Breast epithelium (tissue), 4 donors: ENCODE measurements at places on chromosomes 4 and X.

- DNase-seq, result no peak
Observed at GRCh38 chr4:41212616-41213203, 1.6 kb downstream of the APBB2 start.

- DNase-seq, result no peak
Observed at GRCh38 chrX:38277802-38278201, 49.5 kb downstream of the RPGR start.

GRCh38 chr4:56990109-56990905, 11.6 kb downstream of the POLR2B start:
- DNase-seq, result no peak

DNA sequence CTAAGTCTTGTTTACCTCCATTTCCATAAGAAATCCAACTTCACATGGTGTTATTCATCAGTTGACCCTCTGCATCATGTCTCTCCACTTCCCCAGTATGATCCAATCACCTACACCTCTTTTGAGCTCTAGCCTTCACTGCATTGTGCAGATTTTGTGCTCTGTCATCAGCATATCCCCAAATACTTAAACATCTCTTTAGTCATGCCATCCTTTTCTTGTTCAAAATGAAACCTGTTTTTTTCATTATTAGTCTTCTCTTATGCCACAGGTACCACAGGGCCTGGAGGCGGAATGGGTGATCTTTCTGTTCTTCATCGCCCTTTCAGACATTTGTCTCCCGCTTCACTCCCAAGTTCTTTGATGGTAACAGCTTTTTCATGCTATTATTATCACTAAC, 382.7 kb upstream of the GALNTL6 start:
- DNase-seq, result no peak

DNA sequence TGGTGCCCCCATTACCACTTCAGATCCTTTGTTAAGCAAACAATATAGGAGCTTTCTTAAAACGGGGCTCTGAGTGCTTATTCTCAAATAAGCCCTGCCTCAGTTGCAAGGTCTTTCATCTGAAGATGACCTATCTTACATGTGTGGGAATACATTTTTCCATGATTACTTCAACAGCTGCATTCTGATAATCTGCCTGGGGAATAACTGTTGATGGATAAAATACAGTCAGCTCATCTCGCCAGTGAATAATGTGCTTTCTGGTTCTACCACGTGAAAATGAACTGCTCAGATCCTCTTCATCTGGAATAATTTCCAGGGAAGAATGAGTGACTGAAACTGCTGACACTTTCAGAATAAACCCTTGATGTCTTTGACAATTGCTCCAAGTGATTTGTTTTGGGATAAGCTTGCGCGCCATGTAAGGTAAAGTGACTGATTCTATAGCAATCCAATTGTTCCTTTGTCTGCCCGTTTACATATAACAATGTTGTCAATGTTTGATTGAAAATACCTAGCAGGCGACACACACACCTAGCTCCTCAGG, 161.3 kb downstream of the RTL9 start:
- DNase-seq, result no peak

DNA sequence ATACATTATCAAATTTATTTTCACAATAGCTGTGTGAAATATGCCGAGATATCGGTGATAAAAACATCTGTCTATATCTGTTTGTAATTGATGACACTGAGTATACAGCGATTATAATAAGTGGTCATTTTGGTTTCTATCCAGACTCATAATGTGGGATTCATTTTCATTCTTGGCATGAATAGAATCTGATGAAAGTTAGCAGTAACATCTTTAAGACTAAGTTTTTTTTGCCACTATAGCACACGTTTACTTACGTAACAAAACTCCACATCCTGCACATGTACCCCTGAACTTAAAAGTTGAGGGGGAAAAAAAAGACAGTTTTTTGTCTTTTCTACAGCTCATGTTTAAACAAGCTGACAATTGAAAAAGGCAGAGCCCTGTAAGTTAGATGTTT, 86.4 kb downstream of the PPA2 start:
- DNase-seq, result no peak

GRCh38 chrX:137424679-137425078, 141.2 kb upstream of the ZIC3 start:
- no peak for DNase-seq

GRCh38 chrX:133985967-133986683, 731 bp upstream of the GPC3 start:
- no peak for DNase-seq

GRCh38 chrX:2766906-2767305, 15.1 kb downstream of the XG start:
- DNase-seq, result no peak

DNA sequence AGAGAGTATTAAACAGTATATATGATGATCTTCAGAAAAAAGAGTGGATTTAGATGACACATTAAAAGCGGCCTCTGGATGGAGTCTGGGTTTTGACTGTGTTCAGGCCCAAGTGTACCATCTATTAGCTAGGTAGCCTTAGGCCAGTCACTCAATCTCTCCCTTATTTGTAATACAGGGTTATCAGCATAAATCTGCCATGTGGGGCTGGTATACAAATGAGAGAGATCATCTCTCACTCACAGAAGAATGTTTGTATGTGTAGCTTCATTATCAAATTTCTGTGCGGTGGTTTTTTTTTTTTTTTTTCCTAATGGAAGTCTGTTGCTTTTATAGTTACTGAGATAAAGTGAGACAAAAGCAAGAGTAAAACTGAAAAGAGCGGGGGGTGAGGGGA, 12.7 kb downstream of the SLC2A9 start:
- no peak for DNase-seq

DNA sequence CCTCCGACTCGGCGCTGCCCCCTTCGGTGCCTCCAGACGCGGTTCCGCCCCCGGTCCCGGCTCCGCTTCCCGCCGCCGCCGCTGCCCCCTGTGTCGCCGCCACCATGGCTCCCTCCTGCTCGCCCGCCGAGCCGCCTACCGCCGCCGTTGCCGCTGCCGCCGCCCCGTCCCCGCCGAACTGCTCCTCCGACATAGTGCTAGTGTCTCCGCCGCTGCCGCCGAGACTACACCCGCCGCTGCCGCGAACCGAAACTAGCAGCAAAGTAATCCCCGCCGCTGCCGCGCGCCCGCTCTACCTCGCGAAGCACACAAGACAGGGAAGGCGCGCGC, 340 bp downstream of the HNRNPD start:
- DNase-seq, result no peak

DNA sequence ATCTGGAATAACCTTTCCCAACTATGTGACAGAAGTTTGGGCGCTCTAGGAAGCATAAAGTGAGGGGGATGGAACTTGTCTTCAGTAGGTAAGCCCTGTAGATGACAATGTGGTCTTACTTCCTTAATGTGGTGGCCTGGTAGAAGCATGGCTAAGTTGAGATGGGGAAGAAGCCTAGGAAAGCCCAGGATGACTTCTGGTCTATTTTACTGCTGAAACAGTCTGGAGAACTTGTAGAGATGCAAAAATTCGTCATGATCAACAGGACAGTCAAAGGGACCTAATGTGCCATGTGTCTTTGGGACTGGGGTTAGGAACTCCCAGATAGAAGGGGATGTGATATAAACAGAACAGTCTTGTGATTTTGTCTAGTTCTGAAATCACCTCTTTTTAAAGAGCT, 40.8 kb downstream of the CCNG2 start:
- no peak for DNase-seq

DNA sequence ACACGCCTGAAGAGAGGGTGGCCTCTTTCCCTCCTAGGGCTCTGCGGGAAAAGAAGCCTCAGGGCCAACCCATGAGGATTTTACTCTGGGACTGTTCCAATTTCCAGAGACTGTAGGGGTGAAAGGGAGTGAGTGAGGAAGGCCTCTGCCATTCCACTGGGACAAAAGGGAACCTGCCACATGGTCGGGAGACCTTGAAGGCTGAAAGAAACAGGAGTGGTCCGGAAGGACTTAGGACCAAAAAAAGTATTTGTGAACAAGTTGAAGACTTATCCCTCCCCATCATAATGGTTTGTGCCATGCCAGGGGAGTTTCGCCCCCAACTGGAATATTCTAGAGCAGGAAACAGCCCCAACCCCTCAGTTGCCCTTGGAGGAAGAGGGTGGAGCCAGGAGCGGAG, at the start of gene TEX13B:
Gene TEX13B, minus strand, starts transcription at position 15 of the 400 bp plus-strand sequence. CDS start 243 bp downstream, outside the sequence.
- DNase-seq, result no peak

GRCh38 chr4:48205107-48205506, 64.5 kb downstream of the TEC start:
- no peak for DNase-seq

GRCh38 chr4:186104114-186104889, at the start of gene FAM149A:
FAM149A (plus strand) TSS chr4:186104704.
- no peak for DNase-seq

DNA sequence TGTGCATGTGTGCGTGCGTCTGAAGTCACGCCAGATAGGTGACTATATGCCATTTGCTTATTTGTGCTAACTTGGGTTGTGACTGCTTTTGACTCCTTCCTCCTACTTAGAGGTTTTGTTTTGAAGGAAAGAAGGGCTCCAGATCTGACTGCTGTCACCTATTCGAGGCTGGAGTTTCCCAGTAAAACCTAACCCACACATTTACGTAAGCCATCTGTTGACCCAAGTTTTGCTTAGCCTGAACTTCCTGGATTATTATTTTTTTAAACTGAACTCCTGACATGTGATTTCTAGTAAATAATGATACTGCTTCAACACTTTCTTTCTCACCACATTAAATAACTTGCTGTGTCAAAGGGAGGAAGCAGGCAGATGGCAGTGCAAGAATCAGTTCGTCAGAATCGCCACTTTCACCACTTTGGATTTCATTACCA, 41.5 kb downstream of the DTHD1 start:
- no peak for DNase-seq

DNA sequence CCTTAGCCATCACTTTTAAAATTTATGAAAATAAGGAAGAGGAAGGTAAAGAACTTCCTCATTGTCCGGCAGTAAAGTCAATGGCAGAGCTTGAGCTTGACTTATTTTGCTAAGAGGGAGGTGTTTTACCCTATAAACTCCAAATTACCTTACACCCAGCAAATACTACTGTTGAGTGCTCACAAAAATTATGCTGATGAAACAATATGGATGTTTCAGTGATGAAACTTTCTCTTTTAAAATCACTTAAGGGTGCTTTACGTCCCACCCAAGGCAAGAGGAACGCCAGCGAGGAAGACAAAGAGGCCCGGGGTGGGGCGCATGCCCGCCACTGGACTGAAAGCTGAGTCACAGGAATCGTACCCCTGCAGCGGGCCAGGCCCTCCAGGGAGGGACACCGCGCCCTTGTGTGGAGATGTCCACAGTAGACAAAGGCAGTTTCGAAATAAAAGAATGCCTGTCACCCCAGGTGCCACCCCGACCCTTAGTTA, 560 bp upstream of the TMSB4X start:
- DNase-seq, result peak; percentile 32

DNA sequence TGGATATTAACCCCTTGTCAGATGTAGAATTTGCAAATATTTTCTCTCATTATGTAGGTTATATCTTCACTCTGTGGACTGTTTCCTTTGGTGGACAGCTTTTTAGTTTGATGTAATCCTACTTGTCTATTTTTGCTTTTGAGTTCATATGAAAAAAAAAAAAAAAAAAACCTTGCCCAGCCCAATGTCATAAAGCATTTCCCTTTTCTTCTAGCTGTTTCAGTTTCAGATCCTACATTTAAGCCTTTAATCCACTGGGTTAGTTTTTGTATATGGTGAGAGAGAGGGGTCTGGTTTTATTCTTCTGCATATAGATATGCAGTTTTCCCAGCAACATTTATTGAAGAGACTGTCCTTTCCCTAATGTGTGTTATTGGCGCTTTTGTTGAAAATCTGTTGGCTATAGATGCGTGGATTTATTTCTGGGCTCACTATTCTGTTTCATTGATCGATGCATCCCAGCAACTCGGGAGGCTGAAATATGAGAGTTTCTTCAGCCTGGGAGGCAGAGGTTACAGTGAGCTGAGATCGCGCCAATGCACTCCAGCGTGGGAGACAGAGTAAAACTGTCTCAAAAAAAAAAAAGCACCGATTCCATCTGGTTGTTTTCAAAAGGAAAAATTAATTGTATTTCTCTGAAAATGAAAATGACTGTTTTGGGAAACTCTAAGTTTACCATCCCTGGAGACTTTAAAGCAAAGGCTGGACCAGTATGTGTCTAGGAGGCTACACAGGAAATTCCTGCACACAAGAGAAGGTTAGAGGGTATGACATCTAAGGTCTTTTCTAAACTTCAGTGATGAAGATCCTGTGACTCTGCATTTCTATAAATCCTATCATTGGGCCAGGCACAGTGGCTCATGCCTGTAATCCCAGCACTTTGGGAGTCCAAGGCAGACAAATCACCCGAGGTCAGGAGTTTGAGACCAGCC, 35.6 kb downstream of the STEEP1 start:
- DNase-seq, result no peak

- peak; percentile 70 for DNase-seq
Observed at GRCh38 chrX:107825698-107826237, at the start of gene MID2. MID2 (plus strand) TSS chrX:107825866; CDS start chrX:107826427, 561 bp downstream.

DNA sequence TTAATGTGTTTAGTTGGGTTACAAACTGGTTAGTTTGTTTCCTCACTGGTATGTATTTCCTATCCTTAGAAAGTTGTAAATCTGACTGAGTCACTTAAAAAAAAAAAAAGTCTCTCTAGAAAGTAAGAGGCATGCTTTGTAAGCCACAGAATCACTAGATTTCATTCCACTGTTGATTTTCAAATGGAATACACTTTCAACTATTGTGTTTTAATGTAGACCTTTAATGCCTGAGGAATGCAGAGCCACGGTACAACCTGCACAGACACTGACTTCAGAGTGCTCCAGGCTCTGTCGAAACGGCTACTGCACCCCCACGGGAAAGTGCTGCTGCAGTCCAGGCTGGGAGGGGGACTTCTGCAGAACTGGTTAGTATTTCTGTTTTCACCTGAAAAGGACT, 88.6 kb downstream of the HHIP start:
- DNase-seq, result no peak

DNA sequence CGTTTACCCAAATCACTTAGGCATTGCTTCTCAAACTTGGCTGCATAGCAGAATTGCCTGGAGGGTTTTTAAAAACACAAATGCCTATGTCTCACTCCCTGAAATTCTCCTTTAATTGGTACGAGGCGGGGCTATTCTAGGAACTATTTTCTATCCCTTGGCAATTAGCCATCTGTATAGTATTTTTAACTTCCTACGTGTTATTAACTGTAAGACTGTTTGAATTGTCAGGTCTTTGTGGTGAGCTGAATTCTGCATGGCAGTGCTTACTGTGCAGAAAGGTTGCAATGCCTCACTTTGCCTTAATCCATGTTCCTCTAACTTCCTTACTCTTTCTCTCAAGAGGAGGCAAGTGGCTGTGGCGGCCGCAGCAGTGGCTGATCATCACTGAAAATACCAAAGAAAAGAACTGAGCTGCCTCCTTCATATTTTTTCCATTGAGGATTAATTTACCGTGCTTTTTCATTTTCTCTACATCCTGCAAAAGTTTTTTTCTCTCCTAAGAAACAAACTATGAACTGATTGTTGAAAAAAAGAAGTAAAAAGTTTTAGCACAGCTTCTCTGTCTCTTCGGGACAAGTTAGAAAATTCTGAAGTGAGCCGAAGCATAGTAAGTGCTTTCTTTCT, at the start of gene SHROOM3:
Gene SHROOM3, plus strand, starts transcription at position 329 of the 627 bp plus-strand sequence. CDS start 824 bp downstream, outside the sequence.
- DNase-seq, result no peak
